ENCODE measurements at places on chromosomes 7 and 10.

DNA sequence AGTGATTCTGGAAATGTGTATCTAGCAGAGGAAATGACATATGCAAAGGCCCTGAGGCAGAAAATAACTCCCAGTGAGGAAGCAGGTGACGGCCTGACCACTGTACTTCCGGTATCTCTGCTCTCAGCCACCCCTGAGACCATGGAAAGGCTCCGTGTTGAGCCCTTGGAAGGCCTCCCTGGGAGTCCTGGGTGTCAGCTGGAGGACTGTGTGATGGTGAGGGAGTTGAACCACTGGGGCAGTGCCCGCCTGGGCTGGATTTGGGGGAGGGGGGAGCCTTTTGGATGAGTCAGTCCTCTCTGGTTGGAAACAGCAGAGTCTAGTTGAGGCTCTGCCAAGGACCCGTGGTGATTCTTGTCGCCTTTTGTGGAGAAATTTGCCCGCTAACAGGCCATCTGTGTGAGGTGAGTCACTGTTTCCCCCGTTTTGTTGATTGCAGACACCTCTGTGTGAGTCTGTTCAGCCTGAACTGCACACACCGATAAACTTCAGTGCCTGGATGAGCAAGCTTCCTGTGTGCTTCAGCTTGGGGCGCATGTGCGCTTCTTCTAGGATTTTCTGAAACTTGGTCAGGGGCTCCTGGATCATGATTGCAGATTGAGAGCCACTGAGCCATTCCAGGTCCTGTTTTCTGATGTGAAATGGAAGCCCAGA, 98.6 kb downstream of the GRK5 start:
- DNase-seq = peak; percentile 83

GRCh38 chr7:28038175-28038797, 142.3 kb downstream of the JAZF1 start:
- DNase-seq = no peak

- DNase-seq = no peak
Observed at GRCh38 chr10:57638411-57638810, 629.3 kb downstream of the IPMK start.

- peak; percentile 94 for DNase-seq
Observed at GRCh38 chr7:143300959-143301935, 13.1 kb downstream of the CASP2 start.

- DNase-seq = no peak
Observed at GRCh38 chr10:6089334-6090219, 743 bp downstream of the RBM17 start.

DNA sequence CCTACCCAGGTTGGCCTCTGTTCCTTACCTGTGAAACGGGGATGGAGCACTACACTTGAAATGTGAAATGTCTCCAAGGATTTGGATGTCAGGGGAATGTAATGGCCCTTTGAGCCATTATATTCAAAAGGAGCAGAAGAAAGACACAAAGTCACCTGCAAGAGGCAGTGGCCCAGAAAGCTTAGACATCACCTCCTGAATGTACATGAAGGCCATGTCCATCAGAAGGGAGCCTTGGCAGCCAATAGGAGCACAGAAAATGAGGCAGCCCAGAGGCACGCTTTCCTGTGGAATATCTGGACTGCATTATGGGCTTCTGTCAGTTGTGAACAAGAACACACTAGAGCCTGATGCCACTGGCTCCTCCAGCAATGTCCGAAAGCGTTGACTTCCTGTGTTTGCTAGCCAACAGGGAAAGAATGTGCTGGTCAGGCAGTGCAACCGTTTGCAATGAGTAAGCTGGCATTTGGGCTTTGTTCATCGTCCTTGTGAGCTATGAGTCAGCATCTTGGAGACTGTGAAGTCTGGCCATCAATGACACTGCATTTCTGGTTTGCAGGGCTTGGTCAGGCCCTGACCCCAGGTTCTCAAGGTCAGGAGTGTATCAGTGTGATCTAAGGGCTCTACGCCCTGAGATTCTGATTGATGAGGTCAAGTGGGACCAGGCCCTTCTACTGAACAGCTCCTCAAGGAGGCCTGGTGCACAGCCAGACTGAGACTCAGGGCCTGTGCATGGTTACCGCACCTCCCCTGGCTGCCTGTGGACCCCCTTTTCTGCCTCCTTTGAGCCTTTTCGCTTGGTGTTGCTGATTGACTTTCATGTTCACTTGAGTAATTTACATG, 222.4 kb downstream of the RPS24 start:
- peak; percentile 90 for DNase-seq

- no peak for DNase-seq
Observed at GRCh38 chr10:62724465-62724864, 80.1 kb upstream of the ADO start.

GRCh38 chr10:112782200-112782907, 167.7 kb upstream of the TCF7L2 start:
- no peak for DNase-seq
